ENCODE measurements at places on chromosomes 4 and X.

DNA sequence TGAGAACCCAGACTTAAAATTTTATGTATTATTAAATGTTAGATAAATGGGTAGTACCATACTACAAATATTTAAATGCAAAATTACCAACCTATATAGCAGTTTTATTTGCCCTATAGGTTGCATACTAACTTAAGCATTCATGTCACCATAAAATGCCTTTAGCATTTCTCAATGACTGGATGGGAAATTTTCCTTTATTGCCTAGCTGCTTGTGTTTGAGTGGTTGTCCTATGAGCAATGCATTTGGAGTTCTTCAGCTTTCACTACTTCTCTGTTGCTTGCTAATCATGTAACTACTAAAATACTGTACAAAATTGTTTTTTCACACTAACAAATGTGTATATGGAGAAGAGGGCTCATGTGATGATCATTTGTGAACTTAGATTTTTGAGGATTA lies 44.2 kb upstream of the CEP135 start:
- no peak for DNase-seq

GRCh38 chr4:26104056-26104685 lies 190.2 kb downstream of the SMIM20 start:
- no peak for DNase-seq

- DNase-seq: no peak
Observed at GRCh38 chr4:95676190-95676589, 127.4 kb upstream of the UNC5C start.

GRCh38 chr4:4838936-4839810 lies 20.3 kb upstream of the MSX1 start:
- no peak for DNase-seq

GRCh38 chrX:46208225-46208854 lies 336.9 kb downstream of the ZNF674 start:
- DNase-seq: no peak

GRCh38 chr4:26871611-26872010 lies 11.0 kb downstream of the STIM2 start:
- no peak for DNase-seq

- DNase-seq: no peak
Observed at GRCh38 chr4:135201081-135201480, 999.5 kb upstream of the PABPC4L start.

- DNase-seq: no peak
Observed at GRCh38 chr4:154231806-154232478, 259.7 kb downstream of the DCHS2 start.

DNA sequence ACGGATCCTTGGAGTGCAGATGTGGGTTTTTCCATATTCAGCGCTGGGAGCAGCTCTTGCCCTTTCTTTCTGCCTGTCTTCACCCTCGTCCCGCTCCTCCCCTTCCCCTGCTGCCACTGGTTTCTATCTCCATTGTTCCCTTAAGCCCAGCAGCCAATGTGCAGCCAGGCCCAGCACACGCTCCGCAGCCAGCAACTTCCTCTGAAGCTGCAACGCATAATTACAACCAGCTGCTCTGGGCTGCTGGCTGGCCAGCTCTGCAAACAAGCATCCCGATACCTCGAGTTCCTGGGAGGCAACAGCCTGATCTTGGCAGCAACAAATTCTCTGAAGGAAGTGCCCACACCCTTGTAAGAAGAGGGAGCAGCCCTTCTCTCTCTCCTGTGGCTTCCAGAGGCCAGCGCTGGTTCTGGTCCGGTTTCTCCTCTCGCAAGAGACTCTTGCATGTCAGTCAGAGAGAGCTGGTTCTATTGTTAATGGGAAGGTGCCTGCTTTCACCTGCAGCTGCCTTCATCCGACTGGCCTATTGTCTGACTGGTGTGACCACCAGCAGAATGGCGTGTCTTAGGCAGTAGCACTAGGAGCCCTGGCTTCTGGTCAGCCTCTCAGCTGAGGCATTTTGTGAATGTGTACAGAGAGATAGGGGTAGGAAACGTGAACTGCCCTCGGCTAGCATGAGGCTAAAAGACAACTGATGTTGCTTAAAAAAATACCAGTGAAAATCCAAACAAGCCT lies 83.8 kb upstream of the MAML3 start:
- no peak for DNase-seq

DNA sequence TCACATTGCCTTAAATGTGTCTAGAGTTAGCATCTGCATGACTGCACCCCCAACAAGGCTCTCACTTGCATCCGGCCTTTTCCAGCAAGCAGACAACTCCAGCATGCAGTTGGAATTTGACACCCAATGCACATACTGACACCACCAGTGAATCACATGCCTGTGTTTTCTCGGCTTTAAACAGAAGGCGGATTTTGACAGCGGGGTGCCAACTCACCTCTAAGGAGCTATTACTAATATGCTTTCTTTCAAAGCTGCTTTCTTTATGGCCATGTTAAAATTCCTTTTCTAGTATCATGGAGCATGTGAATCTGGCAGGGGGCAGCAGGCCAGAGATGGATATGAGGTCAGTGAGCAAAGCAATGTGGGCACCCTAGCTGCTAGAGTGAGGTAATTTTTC lies 78.0 kb upstream of the CLNK start:
- no peak for DNase-seq

DNA sequence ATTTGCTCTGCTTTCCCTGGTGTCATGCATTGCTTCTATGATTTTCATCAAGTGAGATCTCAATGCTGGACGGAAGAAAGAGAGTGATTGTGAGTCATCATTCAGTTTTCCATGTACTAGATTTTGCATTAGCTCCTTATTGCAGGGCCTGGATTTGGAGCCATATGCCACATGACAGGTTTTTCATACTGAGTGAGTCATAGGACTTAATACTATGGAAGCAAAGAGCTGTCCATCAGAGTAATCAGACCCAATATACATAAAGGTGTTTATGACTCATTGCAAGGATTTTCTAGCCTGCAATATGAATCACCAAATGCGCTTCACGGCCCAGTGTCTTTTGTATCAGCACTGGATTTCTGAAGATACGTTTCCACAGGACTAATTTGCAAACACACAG lies 11.2 kb upstream of the TFDP3 start:
- DNase-seq: no peak

- no peak for DNase-seq
Observed at GRCh38 chr4:41451961-41452360, 86.0 kb upstream of the LIMCH1 start.

DNA sequence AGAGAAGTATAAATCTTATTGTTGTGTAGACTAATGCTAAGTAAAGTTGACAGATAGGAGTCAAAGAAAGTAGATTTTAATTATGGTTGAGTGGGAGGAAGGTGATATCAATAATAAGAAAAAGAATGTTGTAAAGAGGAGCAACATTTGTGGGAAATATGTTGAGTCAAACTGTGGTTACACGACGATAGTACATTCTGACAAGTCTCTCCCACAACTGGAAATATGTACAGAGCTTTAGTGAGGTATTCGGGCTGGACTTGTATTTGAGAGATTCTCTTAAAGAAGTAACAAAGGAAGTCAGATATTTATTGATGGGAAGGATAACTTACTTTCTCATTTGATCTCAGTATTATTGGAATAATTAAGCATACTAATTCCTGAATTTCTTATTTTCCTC lies 525.3 kb upstream of the MAGEB2 start:
- DNase-seq: no peak

DNA sequence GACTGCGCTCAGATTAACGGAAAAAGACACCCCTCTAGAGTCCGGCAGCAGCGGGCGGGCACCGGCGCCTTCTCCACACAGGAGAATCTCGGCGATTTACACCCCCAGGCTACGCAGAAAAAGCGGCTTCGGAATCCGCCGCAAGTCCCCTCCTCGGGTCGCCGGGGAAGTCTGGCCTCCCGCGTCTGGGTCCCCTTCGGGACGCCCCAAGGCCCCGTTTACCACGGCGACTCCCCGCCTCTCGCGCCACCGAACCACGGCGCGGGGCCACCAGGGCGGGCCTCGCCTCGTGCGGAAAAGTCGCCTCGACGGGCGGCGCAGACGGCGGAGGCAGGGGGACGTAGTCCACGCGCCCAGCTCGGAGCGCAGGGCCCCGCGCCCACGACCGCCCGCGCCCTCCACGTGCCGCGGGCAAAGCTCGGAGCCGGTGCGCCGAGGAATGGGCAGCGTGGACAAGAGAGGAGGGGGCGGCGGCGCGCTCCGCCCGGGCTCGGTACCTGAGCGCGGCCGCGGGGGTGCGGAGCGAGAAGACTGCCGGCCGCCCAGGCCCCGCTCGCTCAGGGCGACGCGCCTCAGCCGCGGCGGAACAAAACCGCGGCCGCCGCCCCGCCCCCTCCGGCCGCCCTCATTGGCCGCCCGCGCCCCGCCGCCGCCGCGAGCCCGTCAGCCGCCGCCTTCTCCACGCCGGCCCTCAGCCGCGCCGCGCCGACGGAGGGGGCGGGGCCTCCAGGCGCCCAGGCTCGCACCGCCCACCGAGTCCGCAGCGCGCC lies at the start of gene FAM53A:
TSS of gene FAM53A (minus strand) at position 578 of the 770 bp plus-strand sequence. CDS start 15,572 bp downstream, outside the sequence.
- peak; percentile 89 for DNase-seq

DNA sequence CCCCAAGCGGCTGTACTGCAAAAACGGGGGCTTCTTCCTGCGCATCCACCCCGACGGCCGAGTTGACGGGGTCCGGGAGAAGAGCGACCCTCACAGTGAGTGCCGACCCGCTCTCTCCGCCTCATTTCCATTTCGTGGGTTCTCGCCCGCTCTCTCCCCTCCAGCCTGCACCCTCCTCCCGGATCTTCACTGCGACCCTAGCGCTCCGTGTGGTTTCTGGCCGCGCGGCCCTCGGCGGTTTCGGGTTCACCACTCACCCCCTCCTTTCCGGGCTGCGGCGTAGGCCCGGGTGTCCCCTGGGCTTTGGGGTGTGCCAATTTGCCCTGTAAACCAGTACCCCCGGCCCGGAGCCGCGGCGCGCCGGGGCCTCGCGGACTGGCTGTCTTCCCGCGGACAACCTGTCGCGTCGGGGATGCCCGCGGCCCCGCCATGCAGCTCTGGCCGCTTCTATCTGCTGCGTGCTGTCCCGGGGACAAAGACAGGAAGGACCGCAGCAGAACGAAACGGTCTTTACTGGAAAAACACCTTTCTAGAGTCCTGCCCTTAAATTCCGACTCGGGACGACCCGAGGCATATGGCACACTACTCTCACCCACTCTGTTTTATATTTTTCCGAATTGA lies 737 bp downstream of the FGF2 start:
- no peak for DNase-seq

DNA sequence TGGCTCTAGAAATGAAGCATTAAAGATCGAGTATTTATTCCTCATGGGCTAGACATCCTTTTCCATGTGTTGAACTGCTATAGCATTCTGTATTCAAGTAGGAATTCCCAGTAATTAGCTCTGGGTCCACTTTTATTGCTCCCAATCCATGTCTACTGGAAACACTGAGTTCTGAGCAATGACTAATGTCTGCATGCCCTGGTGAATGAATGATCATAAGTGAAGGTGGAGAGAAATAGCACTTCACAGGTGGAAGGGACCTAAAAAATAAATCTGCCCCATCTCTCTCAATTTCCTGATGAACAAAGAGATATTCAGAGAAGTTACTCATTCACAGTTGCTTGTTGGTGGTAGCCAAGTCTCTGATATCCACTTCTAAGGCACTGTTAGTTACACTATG lies 34.6 kb upstream of the CXCL8 start:
- DNase-seq: no peak

- DNase-seq: no peak
Observed at GRCh38 chr4:26803211-26803861, 57.3 kb upstream of the STIM2 start.

- no peak for DNase-seq
Observed at GRCh38 chr4:66071911-66072310, 401.6 kb upstream of the EPHA5 start.

GRCh38 chr4:70927502-70928137 lies 25.5 kb downstream of the MOB1B start:
- no peak for DNase-seq

DNA sequence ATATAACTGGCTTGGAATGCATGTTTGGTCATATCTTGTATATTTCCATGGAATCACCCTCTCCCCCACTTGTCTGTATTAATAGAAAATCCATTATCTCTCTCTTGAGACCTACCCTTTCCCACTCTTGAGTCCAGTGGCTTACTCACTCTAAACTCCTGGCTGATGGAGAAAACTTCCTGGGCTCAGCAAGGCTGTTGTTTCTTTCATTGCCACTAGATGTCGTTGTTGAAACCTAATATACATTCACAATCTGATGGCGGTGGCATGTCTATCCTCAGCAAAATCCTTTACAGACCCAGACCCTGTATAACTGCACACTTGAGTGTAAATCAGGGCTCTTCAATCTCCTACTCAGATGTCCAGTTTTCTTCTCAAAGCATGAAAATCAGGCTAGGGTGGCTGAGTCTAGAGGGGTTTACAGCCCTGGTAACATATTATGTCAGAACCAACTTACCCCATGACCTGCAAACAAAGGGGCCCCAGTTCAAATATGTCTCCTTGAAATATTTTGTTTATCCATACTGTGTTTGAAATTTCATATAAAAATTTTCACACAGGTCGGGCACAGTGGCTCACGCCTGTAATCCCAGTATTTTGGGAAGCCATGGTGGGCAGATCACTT lies 70.0 kb upstream of the FAM241A start:
- no peak for DNase-seq

DNA sequence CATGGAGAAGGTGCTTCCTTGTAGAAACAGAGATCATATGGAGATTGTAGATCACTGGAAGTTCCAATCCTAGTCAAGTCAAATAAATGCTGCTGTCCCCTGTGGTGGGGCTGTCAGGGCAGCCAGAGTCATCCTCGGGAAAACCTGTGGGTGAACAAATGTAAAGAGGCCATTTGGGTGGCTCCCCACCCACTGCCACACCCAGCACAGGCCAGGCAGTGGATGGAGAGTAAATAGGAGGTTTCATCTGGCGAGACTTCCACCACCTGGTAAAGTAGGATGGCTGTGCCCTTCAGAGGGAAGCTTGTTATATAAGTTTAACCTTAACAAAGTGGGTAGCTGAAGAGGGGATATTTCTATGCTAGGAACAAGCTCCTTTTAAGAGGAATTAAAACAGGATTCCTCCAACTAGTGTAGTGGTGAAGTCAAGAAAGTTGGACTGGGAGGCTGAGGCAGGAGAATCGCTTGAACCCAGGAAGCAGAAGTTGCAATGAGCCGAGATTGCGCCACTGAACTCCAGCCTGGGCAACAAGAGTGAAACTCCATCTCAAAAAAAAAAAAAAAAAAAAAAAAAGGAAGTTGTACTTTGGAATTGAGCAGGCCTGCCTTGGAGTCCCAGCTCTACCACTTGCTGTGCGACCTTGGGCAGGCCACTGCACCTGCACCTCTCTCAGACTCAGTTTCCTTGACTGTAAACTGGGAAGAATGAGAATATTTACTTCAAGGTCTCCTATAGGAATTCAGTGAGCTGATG lies 273.7 kb downstream of the PTTG2 start:
- DNase-seq: no peak

DNA sequence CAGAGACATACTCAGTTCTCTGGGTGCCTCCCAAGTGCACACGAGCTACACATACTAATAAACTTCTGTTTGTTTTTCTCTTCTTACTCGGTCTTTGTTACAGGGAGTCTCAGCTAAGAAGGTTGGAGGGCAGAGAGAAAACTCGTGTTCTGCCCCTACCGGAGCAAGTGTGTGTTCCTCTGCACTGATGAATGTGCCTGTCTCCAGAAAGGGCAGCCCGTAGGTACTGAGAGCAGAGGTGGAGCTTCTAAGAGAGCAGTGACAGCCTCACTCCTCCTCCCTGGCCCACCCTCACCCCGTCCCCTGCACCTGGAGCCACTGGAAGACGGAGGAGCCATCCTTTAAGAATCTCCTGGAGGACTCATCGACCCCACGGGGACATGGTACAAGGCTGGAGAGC lies 67.6 kb downstream of the MTNR1A start:
- no peak for DNase-seq

Measured in stimulated activated CD4-positive, alpha-beta T cell treated with anti-CD3 and anti-CD28 coated beads, Interleukin-15, amount 100 ng/mL, for 1 hour (primary cell).